A549 treated with ZK216348 at 1 μM for 4 hours (cell line): ENCODE measurements at places on chromosomes 2 and 18. TPM values are rescaled to one million over a fixed set of nuclear protein-coding genes. Genes with fewer than 3 reads are reported as not detected.

Gene BCL11A
- total RNA-seq = 0.07 to 0.78 TPM (median 0.51 TPM) in 3 of 5 replicates, not detected in the others

Gene RIT2
- total RNA-seq = not detected in 5 replicates

Gene MOGAT1
- total RNA-seq = not detected in 5 replicates

Gene CRACDL
- 2.0 to 3.4 TPM (median 2.5 TPM) in 5 replicates for total RNA-seq

Gene CXCR1
- total RNA-seq = not detected in 5 replicates

Gene MDH1B
- total RNA-seq = 1.6 to 2.5 TPM (median 1.7 TPM) in 5 replicates

Gene MAPRE3
- 9.2 to 13.6 TPM (median 12.7 TPM) in 5 replicates for total RNA-seq

Gene ELOA2
- total RNA-seq = not detected in 5 replicates

Gene MORN2
- 34.4 to 56.9 TPM (median 38.2 TPM) in 5 replicates for total RNA-seq

Gene MC5R
- total RNA-seq = not detected in 5 replicates

Gene EFHD1
- total RNA-seq = 1.8 to 4.6 TPM (median 3.5 TPM) in 5 replicates

Gene KCNE4
- total RNA-seq = 0.53 to 0.92 TPM (median 0.70 TPM) in 5 replicates

Gene CCDC138
- total RNA-seq = 5.7 to 8.8 TPM (median 7.4 TPM) in 5 replicates

Gene DSC3
- 1.1 to 3.1 TPM (median 1.5 TPM) in 5 replicates for total RNA-seq

Gene CROCC2
- not detected in 5 replicates for total RNA-seq

Gene GULP1
- 27.9 to 42.0 TPM (median 37.5 TPM) in 5 replicates for total RNA-seq

Gene ABCG8
- total RNA-seq = not detected in 5 replicates

Gene MAP3K19
- total RNA-seq = not detected in 5 replicates

Gene ST8SIA3
- not detected in 5 replicates for total RNA-seq

Gene IL36G
- total RNA-seq = not detected in 5 replicates

Gene ALS2
- total RNA-seq = 8.8 to 13.8 TPM (median 12.4 TPM) in 5 replicates

Gene TXNDC2
- 0.15 to 0.34 TPM (median 0.17 TPM) in 5 replicates for total RNA-seq
